ENCODE measurements at places on chromosomes 1 and 21.

DNA sequence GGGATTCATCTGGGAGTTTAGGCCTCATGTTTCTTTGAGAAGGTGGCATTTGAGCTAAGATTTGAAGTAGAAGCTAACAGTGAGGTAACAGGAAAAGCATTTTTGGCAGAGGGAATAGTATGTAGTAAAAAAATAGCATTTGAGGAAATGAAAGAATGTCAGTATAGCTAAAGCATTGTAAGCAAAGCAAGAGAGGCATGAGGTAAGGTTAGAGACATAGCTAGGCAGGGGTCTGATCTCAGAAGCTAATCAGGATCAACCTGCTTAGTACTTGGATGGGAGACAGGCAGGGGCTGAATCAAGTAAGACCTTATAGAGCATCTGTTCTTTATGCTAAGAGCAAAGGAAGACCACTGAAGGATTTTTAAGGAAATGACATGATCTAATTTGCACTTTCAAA lies 4.0 kb downstream of the POLR3C start:
- no peak for DNase-seq

GRCh38 chr1:65812065-65812464 lies 19.4 kb downstream of the PDE4B start:
- DNase-seq = no peak

DNA sequence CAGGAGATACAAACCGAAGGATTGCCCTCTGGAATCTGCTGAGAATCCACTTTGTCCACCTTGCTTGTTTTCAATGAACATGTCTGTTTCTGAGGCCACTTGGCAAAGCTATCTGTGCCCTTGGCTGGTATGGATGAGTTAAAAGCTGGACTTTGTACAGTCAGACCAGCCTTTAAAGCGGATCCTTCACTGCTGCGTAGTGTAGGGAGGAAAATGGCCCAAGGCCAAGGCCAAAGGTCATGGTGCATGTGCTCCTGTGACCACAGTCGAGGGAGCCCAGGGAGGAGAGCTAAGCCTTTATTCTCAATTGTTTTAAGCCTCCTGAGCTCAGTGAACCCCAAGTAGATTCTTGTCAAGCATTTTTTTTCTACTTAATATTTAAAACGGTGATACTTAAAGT lies 37.0 kb downstream of the KCNJ15 start:
- DNase-seq = no peak

DNA sequence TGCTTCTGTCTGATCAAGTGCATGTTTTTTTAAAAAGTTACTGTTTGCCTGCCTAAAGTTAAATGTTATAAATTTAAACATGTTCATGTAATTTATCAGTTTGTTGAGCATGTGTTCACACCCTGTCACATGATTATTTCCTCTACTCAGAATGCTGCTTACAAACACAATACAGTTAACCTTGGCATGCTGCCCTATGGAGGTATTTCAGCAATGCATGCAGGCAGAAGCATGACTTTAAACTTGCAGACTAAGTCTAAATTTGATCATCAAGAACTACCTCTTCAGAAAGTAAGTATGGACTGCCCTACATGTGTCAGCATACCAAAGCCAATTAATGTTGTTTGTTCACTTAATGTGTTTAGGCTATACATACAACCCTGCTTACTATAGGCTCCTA lies 161.6 kb downstream of the LRRC40 start:
- no peak for DNase-seq

- no peak for DNase-seq
Observed at GRCh38 chr1:21577324-21577723, 68.1 kb downstream of the ALPL start.

GRCh38 chr1:147924813-147925212 lies 3.4 kb upstream of the GPR89B start:
- no peak for DNase-seq

GRCh38 chr1:61082311-61083012 lies at the start of gene NFIA:
NFIA (plus strand) TSS chr1:61082561.
- peak; percentile 66 for DNase-seq

DNA sequence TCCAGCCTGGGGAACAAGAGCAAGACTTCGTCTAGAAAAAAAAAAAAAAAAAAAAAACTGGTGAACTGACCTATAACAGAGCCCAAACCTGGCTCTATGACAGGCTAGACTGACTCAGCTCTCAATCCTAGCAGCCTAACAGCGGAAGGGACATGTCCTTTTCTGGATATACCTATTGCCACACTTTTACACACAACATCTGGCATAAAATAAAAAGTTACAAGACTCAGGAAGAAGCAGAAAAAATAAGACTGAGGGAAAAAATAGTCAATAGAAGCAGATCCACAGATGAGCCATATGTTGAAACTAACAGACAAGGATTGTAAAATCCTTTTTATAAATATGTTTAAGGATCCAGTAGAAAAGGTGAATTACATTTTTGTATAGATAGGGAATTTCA lies 57.5 kb upstream of the IPO9 start:
- DNase-seq = no peak

DNA sequence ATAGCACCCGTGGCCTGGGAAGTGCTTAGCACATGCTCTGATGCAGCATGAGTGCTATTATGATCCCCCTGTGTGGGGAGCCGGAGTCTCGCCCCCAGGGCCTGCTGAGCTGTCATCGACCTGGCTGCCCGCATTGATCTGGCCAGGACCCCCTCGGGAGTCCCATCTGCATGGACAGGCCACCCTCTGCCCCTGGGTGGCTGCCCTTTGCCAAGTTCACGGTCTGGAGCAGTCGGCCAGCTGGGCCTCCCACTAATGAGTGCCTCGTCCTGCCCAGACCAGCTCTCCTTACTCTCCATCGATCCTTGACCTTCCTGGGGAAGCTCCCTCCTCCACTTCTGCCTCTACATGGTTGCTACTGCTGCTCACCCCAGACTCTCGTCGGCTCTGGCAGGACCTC lies 121.8 kb upstream of the RUNX3 start:
- DNase-seq = no peak

DNA sequence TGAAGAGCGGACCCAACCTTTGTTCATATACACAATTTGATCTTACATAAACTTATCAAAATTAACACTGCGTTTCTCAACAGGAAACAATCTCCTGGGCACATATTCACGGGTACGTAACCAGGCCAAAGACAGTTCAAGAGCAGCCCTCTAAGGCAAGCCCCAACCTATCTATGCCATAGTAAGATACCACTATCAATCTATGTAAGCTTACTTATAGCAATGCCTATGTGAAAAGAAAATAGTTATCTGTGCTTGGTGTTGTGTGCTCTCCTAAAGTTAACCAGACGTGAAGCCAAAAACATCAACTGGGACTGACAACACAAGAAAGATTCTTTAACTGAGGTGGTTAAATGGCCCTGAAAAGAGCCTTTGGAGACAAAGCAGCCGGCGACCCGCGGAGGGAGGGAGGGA lies 49.4 kb upstream of the BOLA1 start:
- DNase-seq = no peak

DNA sequence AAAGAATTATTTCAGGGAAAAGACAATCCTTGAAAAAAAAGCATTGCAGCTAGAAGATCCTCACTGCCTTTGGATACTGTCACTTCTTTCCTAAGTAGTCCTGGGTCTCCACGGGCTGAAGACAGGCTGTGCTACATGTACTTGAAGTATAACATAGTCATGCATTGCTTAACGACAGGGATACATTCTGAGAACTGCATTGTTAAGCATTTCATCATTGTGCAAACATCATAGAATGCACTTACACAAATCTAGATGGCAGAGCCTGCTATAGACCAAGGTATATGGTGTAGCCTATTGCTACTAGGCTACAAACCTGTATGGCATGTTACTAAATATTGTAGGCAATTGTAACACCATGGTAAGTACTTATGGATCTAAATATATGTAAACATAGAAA lies 54.0 kb downstream of the KIAA0040 start:
- no peak for DNase-seq

DNA sequence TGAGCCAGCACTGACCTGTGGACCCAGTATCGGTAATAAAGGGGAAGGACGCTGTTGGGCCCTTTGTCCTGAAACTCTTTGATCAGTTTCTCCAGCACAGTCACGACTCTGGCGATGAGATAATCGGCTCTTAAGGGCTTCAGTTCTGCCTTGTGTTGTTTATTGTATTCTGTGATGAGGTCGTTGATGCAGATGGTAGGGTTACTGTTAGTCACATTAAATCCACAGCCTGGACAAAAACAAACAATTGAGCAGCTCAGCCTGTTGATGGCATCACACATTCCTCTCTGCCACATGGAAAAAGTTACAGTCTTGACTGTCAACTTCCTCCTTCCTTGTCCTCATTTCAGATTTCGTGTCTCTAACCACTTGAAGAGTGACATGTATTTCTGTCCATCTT lies 57.6 kb downstream of the SIM2 start:
- no peak for DNase-seq

DNA sequence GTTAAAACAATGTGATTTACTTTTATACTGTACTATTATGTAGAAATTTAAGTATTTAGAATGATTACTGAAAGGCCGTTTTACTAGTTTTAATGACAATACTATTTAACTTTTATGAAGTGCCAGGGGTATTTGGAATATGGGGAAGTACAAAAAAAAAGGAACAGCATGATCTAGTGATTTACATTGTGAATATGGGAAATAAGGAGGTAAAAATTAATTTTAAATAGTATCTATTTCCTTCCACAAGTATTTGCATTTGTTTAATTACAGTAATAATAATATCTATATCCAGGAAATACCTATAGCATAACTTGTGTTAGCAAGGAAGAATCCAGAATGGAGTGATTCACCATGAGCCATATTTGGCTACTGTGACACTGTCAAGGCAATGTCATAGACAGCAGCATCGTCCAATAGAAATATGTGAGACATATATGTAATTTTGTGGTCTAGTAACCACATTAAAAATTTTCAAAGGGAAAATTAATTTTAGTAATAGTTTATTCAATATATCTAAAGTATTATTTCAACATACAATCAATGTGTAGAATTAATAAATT lies 22.0 kb downstream of the CNST start:
- DNase-seq = no peak

GRCh38 chr1:186658999-186659398 lies 21.2 kb downstream of the PTGS2 start:
- DNase-seq = no peak

DNA sequence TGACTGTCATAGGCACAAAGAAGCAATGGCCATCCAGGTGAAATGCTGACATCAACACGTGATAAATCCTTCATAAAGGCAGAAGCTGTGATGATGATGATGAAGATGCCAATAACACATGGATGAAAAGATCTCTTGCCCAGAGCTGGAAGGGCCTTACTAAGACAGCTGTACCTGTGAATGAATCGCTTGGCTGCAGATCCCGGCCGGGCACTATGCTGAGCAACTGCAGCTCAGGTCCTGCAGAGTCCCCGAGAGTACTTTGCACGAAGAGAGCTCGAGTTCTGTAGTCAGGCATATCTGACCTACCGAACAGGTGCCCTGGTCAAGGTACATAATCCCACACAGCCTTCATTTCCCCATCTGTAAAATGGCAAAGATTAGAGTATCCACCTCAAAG lies 48.8 kb downstream of the PGBD5 start:
- DNase-seq = no peak

- DNase-seq = no peak
Observed at GRCh38 chr1:155978973-155979429, 654 bp upstream of the ARHGEF2 start.

GRCh38 chr1:216750031-216750627 lies 26.9 kb upstream of the ESRRG start:
- DNase-seq = no peak

GRCh38 chr1:13549521-13549920 lies 34.1 kb upstream of the PDPN start:
- DNase-seq = peak; percentile 74

- no peak for DNase-seq
Observed at GRCh38 chr21:38282921-38283320, 26.1 kb downstream of the KCNJ15 start.

GRCh38 chr1:246329900-246330299 lies 177.2 kb downstream of the SMYD3 start:
- no peak for DNase-seq

DNA sequence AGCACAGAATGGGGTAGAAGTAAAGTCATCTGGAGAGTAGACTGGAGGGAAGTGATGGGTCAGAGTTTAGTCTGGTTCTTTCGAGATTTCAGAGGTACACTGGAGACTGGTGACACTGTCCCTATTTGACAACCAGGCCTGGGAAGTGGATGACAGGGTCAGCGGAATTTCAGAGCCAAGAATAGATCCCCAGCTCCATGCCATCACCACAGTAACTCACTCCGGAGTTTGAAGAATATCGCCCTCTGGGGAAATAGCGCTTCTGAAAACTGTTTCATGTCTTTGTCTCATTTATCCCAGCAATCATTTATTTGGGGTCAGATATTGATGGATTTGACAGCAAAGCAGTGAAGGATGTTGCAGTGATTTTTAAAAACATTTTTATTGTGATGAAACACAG lies 7.6 kb upstream of the NFASC start:
- DNase-seq = no peak

- DNase-seq = no peak
Observed at GRCh38 chr21:46195595-46196195, 11.4 kb upstream of the SPATC1L start.

- no peak for DNase-seq
Observed at GRCh38 chr1:239383714-239384113, 2.7 kb upstream of the CHRM3 start.

DNA sequence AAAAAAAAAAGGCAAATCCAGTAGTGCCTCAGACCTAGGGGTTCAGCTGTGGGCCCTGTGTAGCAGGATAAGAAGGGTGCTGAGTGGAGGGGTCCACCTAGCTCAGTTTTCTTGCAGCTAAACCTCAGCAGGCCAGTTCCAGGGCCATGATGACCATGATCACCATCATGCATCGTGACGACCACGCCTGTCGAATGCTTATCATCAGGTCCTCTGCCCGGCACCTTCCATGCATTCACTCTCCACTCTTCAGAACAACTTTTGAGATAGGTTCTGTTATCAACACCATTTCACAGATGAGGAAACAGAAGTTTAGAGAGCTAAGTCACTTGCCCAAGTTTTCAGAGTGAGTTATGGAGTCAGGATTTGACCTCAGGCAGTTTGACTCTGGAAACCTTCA lies 54.9 kb downstream of the ACBD3 start:
- DNase-seq = peak; percentile 61

Data from lower leg skin (tissue), 4 donors.